ENCODE measurements at places on chromosomes 13 and 19. TPM values are rescaled to one million over a fixed set of nuclear protein-coding genes. Genes with fewer than 3 reads are reported as not detected.

CYP2A13 gene
- total RNA-seq = not detected

ZFR2 gene
- total RNA-seq = not detected

IL4I1 gene
- not detected for total RNA-seq

FSD1 gene
- total RNA-seq = 16.2 TPM

PSG1 gene
- 0.13 TPM for total RNA-seq

RAB3A gene
- 1.8 TPM for total RNA-seq

IGFLR1 gene
- total RNA-seq = 1.4 TPM

KRTDAP gene
- not detected for total RNA-seq

FZR1 gene
- total RNA-seq = 36.5 TPM

PSG2 gene
- 0.89 TPM for total RNA-seq

KIR2DL1 gene
- not detected for total RNA-seq

CCNA1 gene
- not detected for total RNA-seq

- no peaks in the 10 kb centered on the region for H3K27me3 ChIP-seq
- no peak overlapping the region for H3K27ac ChIP-seq
- H3K4me3 ChIP-seq = no peak overlapping the region
These were observed 6.9 kb upstream of the SULT2B1 start for GRCh38 chr19:48544856-48545750.

- H3K27ac ChIP-seq = no peak overlapping the region
- no peak for DNase-seq
These were observed 19.9 kb downstream of the PPP5C start for GRCh38 chr19:46366620-46367292.

DNA sequence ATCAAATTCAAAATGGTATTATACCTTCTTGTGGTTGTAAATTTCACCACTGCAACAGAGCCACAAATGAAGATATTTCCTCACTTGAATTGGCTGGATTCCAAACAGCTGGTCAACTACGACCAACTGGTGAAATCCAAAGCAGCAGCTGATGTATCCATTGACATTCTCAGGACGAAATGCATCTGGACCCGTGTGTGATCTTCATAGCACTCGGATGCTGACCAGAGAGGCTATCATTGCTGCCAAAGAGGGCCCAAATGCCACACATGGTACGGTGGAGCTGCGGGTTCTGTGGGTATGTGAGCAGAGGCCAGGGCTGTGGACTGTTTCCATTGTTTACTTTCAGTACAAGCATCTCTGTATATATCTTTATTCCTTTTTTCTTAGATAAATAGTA lies 25.6 kb upstream of the PCCA start:
- no peaks in the 10 kb centered on the region for H3K4me1 ChIP-seq
- no peak overlapping the region for H3K4me3 ChIP-seq
- H3K27me3 ChIP-seq = no peaks in the 10 kb centered on the region
- peak; percentile 9 for DNase-seq

GRCh38 chr19:10796653-10797052 lies 39.4 kb downstream of the TMED1 start:
- no peak overlapping the region for H3K4me3 ChIP-seq
- H3K36me3 ChIP-seq = 0 out of 2 replicates have a peak, but pooled peaks cover 20% of the 10 kb centered on the region
- no peak for DNase-seq
- H3K27ac ChIP-seq = no peak overlapping the region
- H3K4me1 ChIP-seq = no peaks in the 10 kb centered on the region

- no peaks in the 10 kb centered on the region for H3K27me3 ChIP-seq
- H3K4me1 ChIP-seq = peaks cover 5% of the 10 kb centered on the region
- H3K4me3 ChIP-seq = peak overlapping the region; percentile 96
- H3K27ac ChIP-seq = no peak overlapping the region
- DNase-seq = no peak
These were observed 1.9 kb downstream of the SYDE1 start for GRCh38 chr19:15108845-15109767.

GRCh38 chr13:50589139-50589538 lies 254.4 kb downstream of the DLEU7 start:
- 0 out of 2 replicates have a peak overlapping the region, but pooled peaks have one; percentile 11 for H3K4me3 ChIP-seq
- no peaks in the 10 kb centered on the region for H3K36me3 ChIP-seq
- peak; percentile 95 for DNase-seq
- H3K27me3 ChIP-seq = no peaks in the 10 kb centered on the region
- peak overlapping the region; percentile 93 for H3K27ac ChIP-seq

GRCh38 chr19:1384478-1385110 lies 887 bp downstream of the NDUFS7 start:
- H3K27ac ChIP-seq = no peak overlapping the region
- DNase-seq = peak; percentile 33
- H3K4me3 ChIP-seq = peak overlapping the region; percentile 88
- no peaks in the 10 kb centered on the region for H3K27me3 ChIP-seq

DNA sequence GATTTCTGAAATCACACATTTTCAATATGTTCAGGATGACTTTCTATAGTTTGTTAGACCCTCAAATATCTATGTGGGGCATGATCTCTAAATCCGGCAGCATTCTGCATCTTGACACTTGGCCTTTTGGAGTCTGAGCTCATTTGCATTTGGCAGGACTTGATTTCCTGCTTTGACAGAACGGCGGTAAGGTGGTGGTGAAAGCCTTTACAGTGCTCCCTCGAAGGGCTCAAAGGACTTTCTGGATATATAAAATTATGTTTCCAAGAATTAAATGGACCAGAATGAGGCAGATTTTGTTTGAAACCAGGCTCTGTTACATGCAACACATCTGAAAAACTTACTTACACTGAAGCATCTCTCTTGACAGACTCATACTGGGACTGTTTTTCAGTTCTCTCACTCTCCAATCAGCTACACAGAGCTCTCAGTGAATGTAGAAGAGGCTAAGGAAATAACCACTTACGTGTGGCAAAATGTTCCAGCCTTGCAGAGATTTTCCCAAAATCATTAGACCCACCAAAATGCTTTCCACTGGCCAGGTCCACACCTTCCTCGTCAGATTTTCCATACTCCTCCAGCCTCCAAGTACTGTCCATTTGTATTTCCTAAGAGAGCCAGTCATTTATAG lies 207.2 kb downstream of the SPRY2 start:
- H3K27ac ChIP-seq = no peak overlapping the region
- peaks cover 27% of the 10 kb centered on the region for H3K4me1 ChIP-seq
- H3K36me3 ChIP-seq = no peaks in the 10 kb centered on the region
- peak; percentile 26 for DNase-seq

DNA sequence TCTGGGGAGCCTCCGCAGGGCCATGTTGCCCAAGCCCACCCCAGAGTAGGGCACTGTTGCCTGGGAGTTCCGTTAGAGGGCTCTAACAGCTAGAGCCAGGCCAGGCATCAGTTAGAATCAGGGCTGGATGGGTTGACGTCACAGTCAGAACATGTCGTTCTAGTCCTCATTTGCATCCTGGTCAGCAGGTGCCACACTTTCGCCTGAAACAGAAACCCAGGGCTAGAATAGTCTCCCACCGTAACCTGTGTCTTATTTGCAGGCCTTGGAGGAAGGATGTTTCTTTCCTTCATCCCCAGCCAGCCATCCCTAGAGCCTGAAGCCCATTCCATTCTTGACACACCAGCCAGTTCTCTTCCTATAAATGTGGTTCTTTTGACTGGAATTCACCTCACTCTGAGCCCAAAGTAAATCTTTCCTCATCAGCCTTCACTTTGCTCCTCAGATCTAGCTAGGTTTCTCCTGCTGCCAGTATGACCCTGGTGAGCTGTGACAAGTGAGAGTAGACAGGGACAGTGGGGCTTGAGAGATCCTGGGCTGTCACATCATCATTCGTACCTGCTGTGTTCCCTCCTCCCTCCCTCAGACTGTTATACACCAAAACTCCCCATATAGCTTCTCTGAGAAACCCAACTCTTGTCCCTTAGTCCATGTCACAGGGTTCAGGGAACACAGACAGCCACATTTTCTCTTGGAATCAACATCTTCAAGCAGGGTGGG lies 12.2 kb upstream of the CCDC97 start:
- H3K27me3 ChIP-seq = no peaks in the 10 kb centered on the region
- peak overlapping the region; percentile 88 for H3K27ac ChIP-seq
- no peak overlapping the region for H3K4me3 ChIP-seq
- peaks cover 67% of the 10 kb centered on the region for H3K36me3 ChIP-seq
- peaks cover 26% of the 10 kb centered on the region for H3K4me1 ChIP-seq
- peak; percentile 23 for DNase-seq

GRCh38 chr13:101941095-101941783 lies 460.6 kb downstream of the FGF14 start:
- H3K4me1 ChIP-seq = no peaks in the 10 kb centered on the region
- H3K4me3 ChIP-seq = no peak overlapping the region
- DNase-seq = peak; percentile 16
- peaks cover 12% of the 10 kb centered on the region for H3K27me3 ChIP-seq

DNA sequence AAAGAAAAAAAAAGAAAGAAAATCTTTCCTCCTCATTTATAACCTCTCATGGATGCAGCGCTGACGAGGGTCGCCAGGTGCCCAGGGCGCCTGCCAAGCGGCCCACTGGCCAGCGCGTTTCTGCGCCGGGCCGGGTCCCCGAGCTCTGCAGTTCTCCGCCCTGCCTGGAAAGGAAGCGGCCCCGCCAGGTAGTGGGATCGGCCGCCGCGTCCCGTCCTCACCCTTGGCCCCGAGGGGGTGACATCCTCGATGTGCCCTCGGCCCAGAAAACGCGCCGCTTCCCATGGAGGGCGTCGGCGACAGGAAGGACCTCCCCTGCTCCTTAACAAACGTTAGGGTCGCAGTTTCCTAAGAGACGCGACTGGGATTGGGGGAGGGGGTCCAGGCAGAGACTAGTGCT lies 56.9 kb downstream of the ZNF726 start:
- no peaks in the 10 kb centered on the region for H3K4me1 ChIP-seq
- H3K36me3 ChIP-seq = no peaks in the 10 kb centered on the region
- no peak for DNase-seq
- H3K4me3 ChIP-seq = no peak overlapping the region

GRCh38 chr19:31348481-31349159 lies 616 bp downstream of the TSHZ3 start:
- peak overlapping the region; percentile 98 for H3K4me3 ChIP-seq
- DNase-seq = peak; percentile 65
- H3K27ac ChIP-seq = peak overlapping the region; percentile 20
- H3K27me3 ChIP-seq = no peaks in the 10 kb centered on the region
- H3K36me3 ChIP-seq = peaks cover 6% of the 10 kb centered on the region

- H3K27me3 ChIP-seq = no peaks in the 10 kb centered on the region
- no peaks in the 10 kb centered on the region for H3K4me1 ChIP-seq
- H3K4me3 ChIP-seq = no peak overlapping the region
- H3K36me3 ChIP-seq = no peaks in the 10 kb centered on the region
- no peak for DNase-seq
These were observed 354.4 kb upstream of the DACH1 start for GRCh38 chr13:72221276-72221962.

DNA sequence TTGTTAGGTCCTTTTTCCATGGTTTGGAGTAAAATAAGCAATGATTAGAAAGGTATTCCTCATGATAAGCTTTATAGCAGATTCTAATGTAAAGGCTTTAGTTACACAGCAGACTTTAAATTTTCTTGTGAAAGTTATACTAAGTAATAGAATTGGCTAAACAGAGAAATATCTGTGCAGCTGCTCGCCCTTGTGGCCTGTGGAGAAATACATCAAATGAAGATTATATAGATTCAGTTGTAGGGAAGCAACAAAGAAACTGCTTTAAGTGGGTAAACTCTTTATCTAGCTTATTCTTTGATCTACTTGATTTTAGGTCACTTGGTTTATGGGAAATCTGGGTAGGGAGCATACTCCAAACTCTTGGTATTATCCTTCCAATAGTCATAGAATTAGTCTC lies 1269.7 kb upstream of the SPRY2 start:
- H3K4me1 ChIP-seq = no peaks in the 10 kb centered on the region
- no peak overlapping the region for H3K4me3 ChIP-seq
- H3K36me3 ChIP-seq = no peaks in the 10 kb centered on the region
- DNase-seq = no peak
- H3K27me3 ChIP-seq = no peaks in the 10 kb centered on the region

DNA sequence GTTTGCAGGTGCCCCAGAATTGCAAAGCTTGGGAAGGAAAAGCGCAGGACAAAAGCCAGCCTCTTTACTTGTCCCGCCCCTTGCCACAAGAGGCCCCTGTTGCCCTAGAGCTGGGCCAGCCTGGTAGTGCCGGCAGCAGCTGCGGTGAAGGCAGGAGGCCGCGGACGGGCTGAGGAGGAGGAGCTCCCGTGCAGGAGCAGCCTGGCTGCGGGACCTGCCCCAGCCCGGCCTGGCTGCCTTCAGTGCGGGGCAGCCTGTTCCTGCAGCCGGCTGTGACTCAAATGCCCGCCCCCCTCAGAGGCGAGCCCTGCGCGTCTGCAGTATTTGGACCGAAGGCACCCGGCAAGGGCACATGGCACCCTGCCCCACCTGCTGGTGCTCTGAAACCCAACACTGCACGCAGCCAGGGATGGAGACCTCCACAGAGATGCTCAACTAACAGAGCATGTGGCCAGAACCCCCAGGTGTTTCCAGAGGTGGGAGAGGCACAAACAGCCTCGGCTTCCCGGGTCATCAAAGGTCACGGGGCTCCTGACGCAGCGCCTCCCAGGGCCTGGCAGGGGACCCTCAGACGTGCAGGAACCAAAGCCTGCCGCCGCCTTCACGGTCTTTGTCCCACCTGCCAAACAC lies 29.7 kb downstream of the NAXD start:
- no peak overlapping the region for H3K27ac ChIP-seq
- peak; percentile 73 for DNase-seq
- H3K36me3 ChIP-seq = peaks cover 16% of the 10 kb centered on the region
- H3K4me1 ChIP-seq = no peaks in the 10 kb centered on the region

DNA sequence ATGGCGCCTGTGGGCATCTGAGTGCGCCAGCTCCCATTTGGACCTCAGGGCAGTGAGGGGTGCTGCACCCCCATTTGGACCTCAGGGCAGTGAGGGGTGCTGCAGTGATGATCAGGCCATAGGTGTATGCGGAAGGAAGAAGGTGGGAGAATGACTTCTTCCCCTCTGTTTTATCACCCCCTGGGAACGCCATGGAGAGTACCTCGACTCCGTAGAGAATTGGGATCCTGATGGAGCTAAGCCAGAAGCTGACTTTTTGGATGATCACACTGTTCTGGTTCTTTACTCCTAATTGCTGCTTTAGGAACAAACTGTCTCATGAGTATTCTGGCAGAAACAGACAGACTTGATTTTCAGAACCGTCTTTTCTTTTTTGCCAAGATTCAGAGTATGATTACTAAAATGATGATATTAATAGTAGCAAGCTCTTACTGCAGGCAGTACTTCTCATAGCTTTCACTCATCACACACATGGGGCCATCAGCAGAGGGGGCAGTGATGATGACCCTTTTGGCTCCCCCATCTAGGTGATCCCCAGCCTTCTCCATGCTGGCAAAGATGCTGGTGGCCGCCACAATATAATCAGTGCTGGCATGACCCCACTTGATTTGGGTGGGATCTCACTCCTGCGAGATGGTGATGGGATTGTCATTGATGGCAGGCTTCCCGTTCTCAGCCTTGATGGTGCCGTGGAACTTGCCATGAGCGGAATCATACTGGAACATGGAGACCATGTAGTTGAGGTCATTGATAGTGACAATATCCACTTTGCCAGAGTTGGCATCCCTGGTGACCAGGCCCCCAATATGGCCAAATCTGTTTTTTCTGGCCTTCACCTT lies 10.3 kb upstream of the UBAC2 start:
- no peak overlapping the region for H3K4me3 ChIP-seq
- H3K4me1 ChIP-seq = 0 out of 2 replicates have a peak, but pooled peaks cover 5% of the 10 kb centered on the region
- DNase-seq = no peak
- H3K36me3 ChIP-seq = no peaks in the 10 kb centered on the region
- no peaks in the 10 kb centered on the region for H3K27me3 ChIP-seq
